Neural crest cell (in vitro differentiated cells): ENCODE measurements at places on chromosomes 4 and X. TPM values are rescaled to one million over a fixed set of nuclear protein-coding genes. Genes with fewer than 3 reads are reported as not detected.
A peak's percentile ranks its signal among the peaks of the same experiment; 100 is the strongest.

- DNase-seq, result no peak
Measured at GRCh38 chrX:13123247-13123856, 78.9 kb upstream of the FAM9C start.

- no peak for DNase-seq
Measured at GRCh38 chr4:38177641-38178391, 217.6 kb downstream of the PTTG2 start.

DNA sequence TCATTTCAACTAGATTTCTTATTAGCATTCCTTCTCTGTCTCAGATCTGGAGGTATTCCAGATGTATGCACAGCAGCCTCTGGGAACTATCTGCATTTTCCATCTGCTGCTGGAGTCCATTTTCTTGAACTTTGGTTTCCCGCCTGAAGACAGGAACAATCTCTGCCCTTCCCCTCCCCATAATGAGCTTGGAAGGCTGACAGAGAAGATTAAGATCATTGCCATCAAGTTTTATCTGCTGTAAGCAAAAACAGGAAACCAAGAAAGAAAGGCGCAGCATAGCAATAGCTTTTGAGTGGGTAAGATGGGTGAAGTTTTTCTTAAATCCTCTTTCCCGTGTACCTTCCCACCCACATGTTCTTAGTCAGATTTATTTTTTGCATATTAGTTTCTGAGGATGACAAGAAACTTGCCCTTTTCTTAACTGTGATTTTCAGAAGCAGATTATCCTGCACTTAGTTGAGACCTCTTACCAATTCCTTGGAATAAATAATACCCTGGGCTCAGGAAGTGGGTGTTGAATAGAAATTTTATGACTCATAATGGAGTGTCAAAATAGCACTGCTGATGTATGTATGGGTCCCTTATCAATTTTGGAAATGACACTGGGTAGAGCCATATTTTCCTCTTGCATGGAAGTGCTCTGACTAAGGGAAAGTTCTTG is 78.3 kb downstream of the CT47B1 start:
- DNase-seq, result no peak

Gene FRMD7
- total RNA-seq, result 0.21 and 0.52 TPM in 2 replicates

- DNase-seq, result no peak
Measured at GRCh38 chrX:24513416-24513815, 48.3 kb downstream of the PDK3 start.

Gene SOX3
- total RNA-seq, result 201 and 205 TPM in 2 replicates

Gene CPZ
- not detected in 2 replicates for total RNA-seq

DNA sequence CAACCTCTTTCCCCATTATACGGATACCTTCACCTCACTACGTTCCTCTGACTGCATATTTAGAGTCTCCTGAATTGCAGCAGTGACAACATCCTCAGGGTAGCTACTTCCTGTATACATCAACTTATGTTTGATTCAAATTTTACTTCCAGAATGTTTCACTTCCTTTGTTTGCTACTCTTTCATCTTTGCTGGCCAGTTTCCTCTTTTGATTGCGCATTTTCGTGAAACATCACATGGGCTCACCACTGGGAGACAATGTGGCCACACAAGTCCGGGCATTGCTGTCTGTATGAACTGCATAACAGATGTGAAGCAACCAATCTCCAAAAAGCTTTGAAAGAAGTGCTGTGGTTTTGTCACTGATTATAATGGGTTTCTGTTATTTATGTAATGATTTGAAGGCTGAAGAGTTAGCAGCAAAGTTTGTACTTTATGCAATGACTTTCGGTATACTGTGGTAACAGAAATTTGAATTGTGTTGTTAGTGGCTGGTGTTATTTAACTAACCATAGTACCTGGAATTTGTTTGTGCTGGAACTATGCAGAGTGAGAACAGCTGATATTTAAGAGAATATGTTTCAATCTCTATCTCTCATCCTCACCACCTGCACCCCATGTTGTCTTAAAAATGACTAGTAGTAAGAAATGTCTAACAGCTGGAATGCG is 7.4 kb downstream of the SNCA start:
- DNase-seq, result no peak

- DNase-seq, result peak; percentile 23
Measured at GRCh38 chrX:130171446-130172126, at the start of gene RAB33A. RAB33A (plus strand) TSS chrX:130171962; CDS start chrX:130172063, 101 bp downstream.

Gene ZNF280C
- total RNA-seq, result 20.6 and 21.8 TPM in 2 replicates

DNA sequence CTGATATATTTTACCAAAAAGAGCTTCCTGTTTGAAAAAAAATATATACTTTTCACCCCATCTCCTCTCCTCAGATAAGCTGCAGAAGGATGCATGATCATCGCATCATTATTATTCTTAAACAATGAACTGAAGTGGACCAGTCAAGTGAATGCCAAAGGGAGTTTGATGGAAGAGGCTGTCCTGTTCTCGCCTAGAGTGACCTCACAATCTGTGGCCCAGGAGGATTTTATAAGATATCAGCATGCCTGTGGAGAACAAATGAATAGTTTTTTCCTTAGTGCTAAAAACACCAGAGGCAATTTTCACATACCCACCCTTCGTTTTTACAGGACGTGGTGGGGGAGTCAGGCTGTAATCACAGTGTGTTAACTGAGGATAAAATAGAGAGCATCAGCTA is 112.7 kb downstream of the USP46 start:
- no peak for DNase-seq

GRCh38 chrX:135112096-135112729 is 8.1 kb downstream of the ETDB start:
- DNase-seq, result no peak

Gene GAGE12E
- not detected in 2 replicates for total RNA-seq

Gene ABLIM2
- total RNA-seq, result 3.8 and 6.8 TPM in 2 replicates

Gene SPANXB1
- total RNA-seq, result not detected in 2 replicates

DNA sequence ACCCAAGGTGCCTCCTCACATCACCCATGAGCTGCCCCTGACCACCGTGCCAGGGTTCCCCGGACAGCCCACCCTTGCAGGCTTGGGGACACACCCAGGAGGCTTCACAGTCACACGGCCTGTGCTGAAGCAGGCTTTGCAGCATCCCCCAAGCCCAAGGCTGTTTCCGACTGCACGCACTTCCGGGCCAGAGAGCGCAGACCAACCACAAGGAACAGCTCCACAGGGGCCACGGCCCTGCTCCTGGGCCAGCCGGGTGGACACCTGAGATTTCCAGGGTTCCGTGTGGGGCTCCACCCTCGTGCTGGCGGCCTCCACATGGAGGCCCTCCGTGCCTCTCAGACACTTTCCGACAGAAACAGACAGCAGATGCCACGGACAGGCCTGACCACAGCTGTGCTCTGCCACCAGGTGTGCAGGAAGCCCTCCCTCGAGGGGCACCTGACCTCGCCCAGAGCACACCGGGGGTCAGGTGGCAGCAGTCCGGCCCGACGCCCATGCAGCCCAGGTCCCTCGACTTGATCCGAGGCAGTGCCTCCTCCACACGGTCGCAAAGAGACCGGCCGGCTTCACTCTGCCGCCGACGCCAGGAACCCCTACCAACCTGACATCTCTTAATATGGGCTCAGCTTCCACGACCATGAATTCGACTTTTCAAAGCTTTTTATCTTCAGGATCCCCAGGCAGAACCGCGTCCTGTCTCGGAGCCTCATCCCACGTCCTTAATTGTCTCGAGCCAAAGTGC is 8.0 kb downstream of the CTBP1 start:
- DNase-seq, result no peak

DNA sequence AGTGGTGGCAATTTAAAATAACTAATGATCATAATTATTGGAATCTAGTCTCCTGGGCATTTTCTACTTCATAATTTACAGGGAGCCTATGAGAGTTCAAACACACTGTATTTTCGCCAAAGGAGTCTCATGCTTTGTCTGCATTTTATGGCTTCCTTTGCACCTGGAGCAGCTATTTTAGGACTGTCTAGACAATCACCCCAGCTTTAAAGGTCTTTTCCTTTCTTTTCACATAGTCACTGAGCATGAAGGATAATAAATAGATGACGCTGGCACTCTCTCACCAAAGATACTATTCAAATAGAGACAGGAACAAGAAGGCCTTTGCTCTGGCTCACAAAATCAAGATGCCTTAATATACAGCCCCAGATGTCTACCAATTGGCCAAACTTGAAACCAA is 43.0 kb downstream of the AMELX start:
- no peak for DNase-seq

Gene REPS2
- 0.27 and 0.58 TPM in 2 replicates for total RNA-seq

Gene GABRE
- total RNA-seq, result 0.44 and 0.50 TPM in 2 replicates

Gene SPANXA2
- not detected in 2 replicates for total RNA-seq

DNA sequence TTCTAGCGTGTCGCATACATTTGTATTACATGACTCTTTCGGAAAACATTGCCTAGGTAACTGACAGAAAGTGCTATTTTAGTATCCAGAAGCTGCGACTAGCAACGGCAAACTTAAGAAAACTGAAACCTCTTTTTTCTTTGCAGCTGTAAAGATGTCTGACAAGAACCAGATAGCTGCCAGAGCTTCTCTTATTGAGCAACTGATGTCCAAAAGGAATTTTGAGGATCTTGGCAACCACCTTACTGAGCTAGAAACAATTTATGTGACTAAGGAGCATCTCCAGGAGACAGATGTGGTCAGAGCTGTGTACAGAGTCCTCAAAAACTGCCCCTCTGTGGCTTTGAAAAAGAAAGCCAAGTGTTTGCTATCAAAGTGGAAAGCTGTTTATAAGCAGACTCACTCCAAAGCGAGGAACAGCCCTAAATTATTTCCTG is 9.4 kb downstream of the TCEANC start:
- DNase-seq, result no peak

DNA sequence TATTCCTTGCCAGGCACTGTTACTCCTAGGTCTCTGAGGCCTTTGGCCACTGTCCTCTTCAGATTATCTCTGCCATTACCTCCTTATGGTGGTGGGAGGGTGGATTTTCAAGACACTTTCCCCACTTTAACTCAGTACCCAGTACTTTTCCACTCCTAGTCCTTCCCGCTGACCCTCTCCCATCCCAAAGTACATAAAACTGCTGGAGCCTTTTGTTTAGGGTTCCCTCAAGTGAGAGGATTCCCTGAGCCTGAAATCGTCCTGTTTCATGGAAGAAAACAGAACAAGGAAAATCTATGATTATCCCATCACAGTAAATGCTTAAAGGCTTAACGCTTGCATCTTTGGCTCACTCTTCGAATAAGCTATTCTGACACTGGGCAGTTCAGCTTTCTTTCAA is 1742.5 kb upstream of the ADGRL3 start:
- no peak for DNase-seq

DNA sequence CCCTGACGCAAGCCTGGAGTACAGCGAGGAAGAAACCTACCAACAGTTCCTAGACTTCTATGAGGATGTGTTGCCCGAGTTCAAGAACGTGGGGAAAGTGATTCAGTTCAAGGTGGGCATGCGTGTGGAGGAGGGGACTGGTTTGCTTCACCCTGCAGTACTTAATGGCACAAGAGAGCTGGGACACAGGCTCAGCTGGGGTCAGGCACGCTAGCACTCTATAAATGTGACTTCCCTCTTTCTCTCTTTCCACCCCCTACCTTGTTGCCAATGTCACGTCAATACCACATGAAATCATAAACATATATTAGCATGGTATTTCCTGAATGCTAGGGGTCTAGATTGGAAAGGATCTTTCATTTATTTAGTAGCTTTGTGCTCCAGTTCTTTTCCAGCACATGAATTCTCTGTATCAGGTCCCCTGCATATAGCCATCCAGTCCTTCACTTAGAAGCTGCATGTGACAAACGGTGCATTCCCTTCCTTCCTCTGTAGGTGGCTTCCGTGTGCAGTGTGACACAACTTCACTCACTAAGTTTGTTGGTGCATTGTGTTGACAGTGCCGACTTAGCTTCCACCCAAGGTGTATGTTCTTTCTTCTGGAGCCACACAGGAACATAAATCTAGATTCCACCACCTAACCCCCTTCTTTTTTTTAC is 25.6 kb downstream of the ZRSR2 start:
- DNase-seq, result peak; percentile 8

DNA sequence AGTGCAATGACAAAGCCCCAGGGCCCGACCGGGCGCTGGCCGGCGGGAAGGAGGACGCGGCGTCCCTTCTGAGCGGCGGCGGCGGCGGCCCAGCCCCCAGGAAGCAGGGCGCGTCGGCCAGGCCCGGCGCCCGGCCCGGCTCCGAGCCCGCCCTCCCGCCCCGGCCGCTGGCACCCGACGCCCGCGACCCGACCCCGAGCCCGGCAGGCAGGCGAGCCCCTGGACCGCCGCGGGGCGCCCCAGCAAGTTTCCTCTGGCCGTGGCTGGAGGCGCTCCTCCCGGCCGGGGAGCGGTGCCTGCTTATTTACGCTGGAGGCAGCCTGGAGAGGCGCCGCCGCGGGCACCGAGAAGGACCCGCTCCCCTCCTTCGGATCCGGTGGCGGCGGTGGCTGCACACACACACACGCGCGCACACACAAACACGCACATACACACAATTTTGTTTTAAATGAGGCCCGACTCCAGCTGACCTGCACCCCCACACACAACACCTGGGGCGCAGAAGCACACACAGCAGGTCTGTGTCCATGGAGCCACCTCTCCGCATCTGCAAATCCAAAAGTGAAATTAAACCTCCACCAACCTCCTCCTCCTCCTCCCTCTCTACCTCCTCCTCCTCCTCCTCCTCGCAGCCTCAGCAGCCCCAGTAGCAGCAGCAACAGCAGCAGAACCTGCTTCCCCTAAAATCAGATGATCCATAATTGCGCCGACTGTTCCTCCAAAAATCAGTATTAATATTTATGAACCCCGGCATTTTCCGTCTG is 669 bp downstream of the IRF2 start:
- DNase-seq, result peak; percentile 35

DNA sequence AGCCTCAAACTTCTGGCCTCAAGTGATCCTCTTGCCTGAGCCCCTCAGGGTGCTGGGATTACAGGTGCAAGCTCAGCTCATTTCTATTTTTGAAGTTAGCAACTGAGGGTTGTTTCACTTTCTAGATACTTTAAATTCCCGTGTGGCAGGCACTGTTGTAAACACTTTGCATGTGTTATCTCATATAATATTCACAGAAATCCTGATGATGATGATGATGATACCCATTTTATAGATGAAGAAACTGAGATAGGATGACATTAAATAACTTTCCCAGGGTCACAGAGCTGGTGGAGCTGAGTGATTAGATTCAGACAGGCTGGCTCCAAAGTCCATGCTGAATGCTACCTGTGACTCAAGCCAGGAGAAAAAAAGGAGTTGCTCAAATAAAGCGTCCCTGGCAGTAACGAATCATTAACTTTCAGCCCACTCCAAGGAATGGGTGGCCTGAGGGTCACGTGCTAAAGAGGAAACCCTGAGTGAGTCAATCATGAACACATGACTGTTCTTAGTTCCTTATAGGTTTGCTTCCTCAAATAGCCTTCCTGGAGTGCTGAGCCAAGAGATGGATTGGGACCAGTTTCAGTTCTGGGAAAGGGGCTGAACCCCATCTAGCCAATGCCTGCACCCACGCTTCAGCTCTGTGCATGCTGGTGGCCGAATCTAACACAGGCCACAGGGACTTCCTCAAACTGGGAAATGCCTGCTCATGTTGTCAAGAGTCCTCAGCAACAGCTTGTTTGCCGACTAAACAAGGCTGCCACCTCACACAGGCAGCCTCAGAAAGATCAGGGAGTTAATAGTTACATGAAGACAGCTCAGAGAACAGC is 52.8 kb downstream of the RBM47 start:
- DNase-seq, result no peak

GRCh38 chrX:135977611-135978010 is 3.8 kb upstream of the MMGT1 start:
- DNase-seq, result no peak

Gene ACOT9
- total RNA-seq, result 61.8 and 62.2 TPM in 2 replicates

GRCh38 chr4:147780137-147780777 is 48.4 kb downstream of the ARHGAP10 start:
- no peak for DNase-seq

Gene MYOZ2
- total RNA-seq, result not detected in 2 replicates
